ENCODE measurements at places on chromosomes 3 and 15.

DNA sequence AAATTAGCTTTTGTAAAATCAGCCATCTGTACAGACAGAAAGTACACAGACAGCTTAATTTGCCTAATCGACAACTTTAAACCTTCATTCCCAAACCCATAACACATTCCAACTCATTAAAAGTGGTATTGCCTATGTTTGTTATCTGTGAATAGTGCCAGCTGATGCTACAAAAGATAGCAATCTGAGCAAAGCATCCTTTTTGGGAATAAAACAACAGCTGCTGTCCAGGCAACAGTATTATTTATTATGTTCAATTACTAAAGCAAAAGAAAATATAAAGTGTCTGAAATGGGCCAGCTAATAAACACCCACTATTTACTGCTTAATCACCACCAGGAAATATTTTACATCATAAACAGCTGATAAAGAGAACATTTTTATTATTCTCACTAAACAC is 134.8 kb upstream of the ABI3BP start:
- no peak for DNase-seq

- DNase-seq: no peak
Measured at GRCh38 chr3:52385157-52385556, 59.7 kb downstream of the SEMA3G start.

- DNase-seq: no peak
Measured at GRCh38 chr15:25742041-25742730, 120.9 kb downstream of the ATP10A start.

- DNase-seq: no peak
Measured at GRCh38 chr3:115281697-115282675, 134.9 kb upstream of the ZBTB20 start.

GRCh38 chr3:8702560-8702959 is 31.0 kb upstream of the CAV3 start:
- no peak for DNase-seq

DNA sequence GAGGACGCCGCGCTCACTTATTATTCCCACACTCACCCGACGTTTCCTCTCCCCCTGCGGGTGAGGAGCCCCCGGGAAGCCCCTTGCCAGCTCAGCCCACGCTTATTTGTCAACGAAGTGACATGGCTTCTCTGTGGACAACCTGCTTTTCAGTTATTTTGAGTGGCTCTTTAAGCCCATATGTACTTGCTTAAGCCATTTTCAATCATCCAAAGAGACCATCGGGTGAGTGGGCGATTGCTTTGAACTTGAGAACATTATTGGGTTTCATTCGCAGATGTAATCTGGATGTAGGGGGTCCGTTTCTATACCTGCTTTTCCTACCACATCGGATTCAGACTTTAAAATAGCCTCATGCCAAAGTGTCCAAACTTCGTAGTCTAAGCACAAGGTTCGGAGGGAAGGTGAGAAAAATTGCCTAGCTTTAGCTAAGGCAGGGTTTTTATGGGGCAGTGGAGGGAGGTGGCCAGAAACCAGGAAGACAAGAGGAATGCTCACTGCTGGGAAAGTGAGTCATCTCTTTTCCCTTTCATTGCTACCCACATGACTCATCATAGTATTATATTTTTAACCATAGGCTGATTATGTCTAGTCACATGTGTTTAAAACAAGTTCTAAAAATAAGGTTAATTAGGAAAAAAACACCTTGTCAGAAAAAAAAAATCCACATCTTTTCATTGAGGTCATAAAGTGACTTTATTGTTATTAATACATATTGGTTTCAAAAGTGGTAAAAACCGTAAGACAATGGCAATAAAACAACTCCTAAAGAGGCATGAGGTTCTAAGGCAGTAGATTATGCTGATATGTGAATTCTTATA is 773.1 kb upstream of the NR2F2 start:
- DNase-seq: no peak

DNA sequence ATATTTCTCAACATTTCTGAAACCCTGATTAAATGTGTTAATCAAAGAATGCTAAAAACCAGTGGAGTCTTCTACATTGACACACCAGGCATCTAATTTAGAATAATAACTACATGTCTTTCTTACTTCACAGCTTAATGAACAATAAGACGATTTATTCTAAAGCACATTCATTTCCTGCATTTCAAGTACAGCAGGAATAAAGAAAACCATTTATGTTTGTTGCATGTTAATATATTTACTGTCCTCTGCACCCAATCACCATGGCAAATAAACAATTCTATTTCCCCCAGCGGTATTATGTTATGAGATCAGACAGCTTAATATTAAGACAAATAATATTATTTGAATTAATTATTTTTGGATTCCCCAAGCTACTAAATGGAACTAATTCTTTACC is 1336.3 kb upstream of the CADM2 start:
- DNase-seq: no peak

GRCh38 chr15:96737408-96737807 is 406.9 kb downstream of the NR2F2 start:
- no peak for DNase-seq

DNA sequence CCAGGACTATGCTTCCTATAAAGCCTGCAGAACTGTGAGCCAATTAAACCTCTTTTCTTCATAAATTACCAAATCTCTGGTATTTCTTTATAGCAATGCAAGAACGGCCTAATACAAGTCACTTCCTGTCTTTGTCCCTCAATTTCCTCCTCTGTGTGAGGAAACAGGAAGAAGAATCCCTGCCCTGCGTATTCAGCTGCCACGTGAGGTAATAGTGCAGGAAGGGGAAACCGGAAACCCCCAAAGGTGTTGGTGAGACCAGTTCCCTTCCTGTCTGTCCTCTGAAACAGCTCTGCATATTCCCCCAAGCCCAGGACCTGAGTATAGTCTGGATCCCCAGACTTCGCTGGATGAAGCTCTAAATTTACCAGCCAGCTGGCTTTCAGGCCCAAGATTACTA is 18.1 kb upstream of the PTPN23 start:
- no peak for DNase-seq

DNA sequence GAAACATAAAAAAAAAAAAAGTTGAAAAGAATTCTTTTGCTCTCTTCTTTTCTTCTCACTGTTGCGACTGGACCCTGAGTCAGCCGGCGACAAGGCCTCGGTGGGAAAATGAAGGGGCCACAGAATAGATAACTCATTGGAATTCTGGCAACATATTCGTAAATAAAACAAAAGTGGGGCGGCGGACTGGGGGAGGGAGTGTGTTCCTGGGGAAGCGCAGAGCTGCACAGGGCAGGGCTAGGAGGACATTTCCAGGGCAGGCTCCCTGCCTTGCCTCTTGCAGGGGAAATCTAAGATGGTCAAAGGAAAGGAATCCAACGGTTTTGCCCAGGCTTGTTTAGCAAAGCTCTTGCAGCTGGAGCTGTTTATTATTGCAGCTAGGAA is 1042.8 kb upstream of the NR2F2 start:
- no peak for DNase-seq

- no peak for DNase-seq
Measured at GRCh38 chr15:64883997-64884511, 27.6 kb upstream of the ANKDD1A start.

- peak; percentile 57 for DNase-seq
Measured at GRCh38 chr15:74635228-74635627, 19.6 kb downstream of the CLK3 start.

DNA sequence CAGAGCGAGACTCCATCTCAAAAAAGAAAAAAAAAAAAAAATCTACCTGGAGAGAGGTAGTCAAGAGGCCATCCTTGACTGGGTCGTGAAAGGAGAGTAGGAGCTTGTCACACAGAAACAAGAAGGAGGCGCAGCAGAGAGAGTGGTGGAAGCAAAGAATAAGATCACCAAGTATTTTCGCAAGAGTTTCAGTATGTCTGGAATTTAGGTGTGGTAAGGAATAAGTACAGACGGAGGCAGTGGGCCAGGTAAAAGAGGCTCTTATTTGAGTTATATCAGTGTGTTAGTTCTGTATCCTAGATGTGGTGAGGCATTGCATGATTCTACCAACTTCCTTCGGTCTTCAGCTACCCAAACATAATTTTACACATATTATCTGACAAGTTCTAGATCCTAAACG is 14.6 kb upstream of the ATP10A start:
- DNase-seq: no peak

GRCh38 chr3:12436514-12437220 is 47.6 kb upstream of the TSEN2 start:
- no peak for DNase-seq

- no peak for DNase-seq
Measured at GRCh38 chr3:121821421-121822199, 13.2 kb downstream of the IQCB1 start.

DNA sequence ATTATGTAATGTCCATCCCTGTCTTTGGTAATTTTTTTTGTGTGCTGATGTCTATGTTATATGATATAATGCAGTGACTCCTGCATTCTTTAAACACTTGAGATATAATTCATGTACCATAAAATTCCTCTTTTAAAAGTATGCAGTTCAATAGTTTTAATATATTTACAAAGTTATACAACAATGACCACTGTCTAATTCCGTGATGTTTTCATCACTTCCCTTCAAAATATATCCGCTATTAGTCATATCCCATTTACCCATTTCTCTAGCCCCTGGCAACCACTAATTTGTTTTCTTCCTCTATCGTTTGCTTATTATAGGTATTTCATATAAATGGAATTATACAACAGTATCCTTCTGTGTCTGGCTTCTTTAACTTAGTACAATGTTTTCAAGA is 64.9 kb upstream of the SUCLG2 start:
- no peak for DNase-seq

- DNase-seq: no peak
Measured at GRCh38 chr3:101066711-101067129, 73.5 kb upstream of the ABI3BP start.

GRCh38 chr3:25427942-25428788 is at the start of gene RARB:
RARB (plus strand) TSS chr3:25428263; CDS start chr3:25428732, 469 bp downstream.
- DNase-seq: no peak

DNA sequence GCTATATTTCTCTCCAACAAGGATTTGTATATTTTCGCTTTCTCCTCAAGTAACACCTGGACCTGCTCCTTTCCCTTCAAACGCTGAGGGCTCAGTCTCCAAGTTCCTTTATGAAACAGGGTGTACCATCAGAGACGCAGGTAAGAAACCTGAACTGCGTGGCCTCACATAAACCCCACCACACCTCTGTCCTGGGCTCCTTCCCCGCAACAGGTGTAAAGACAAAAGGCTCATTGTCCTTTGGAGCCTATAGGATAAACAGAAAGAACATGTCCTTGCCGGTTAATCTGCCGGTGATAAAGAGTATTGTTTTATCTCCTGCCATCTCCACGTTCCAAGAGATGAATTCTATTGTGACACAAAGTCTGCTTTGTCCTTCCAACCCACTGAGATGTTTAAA is 111.8 kb upstream of the ADAMTS9 start:
- DNase-seq: no peak
